Placental epithelial cell (primary cell): ENCODE measurements at places on chromosomes 6 and 20. TPM values are rescaled to one million over a fixed set of nuclear protein-coding genes. Genes with fewer than 3 reads are reported as not detected.

SLC35B3 gene
- total RNA-seq, result 27.4 and 31.4 TPM in 2 replicates

SLC44A4 gene
- total RNA-seq, result 0.11 TPM in 1 of 2 replicates, not detected in the other

FOXP4 gene
- total RNA-seq, result 3.5 and 4.6 TPM in 2 replicates

EYS gene
- not detected in 2 replicates for total RNA-seq

ARHGAP40 gene
- 15.1 and 16.5 TPM in 2 replicates for total RNA-seq

BPI gene
- total RNA-seq, result not detected in 2 replicates

KCNB1 gene
- total RNA-seq, result not detected in 2 replicates

PSMB9 gene
- 0.39 and 0.87 TPM in 2 replicates for total RNA-seq

MAN1A1 gene
- 2.2 and 8.2 TPM in 2 replicates for total RNA-seq

ZFP64 gene
- 11.4 and 14.3 TPM in 2 replicates for total RNA-seq

ME1 gene
- total RNA-seq, result 9.0 and 26.7 TPM in 2 replicates

CTCFL gene
- total RNA-seq, result under 0.01 TPM in 1 of 2 replicates, not detected in the other

UST gene
- 0.87 and 2.4 TPM in 2 replicates for total RNA-seq

TFAP2D gene
- not detected in 2 replicates for total RNA-seq

TP53INP2 gene
- total RNA-seq, result 2.4 and 4.0 TPM in 2 replicates

TGM3 gene
- not detected in 2 replicates for total RNA-seq

CLVS2 gene
- total RNA-seq, result 0.54 and 1.6 TPM in 2 replicates

BEND3 gene
- 4.6 and 4.7 TPM in 2 replicates for total RNA-seq

EDEM2 gene
- 31.8 and 49.0 TPM in 2 replicates for total RNA-seq

CAPN11 gene
- total RNA-seq, result not detected in 2 replicates

ADGB gene
- 0.39 TPM in 1 of 2 replicates, not detected in the other for total RNA-seq

LGSN gene
- total RNA-seq, result not detected in 2 replicates

AKAP7 gene
- total RNA-seq, result 1.4 and 11.0 TPM in 2 replicates

SSTR4 gene
- 0.43 and 3.5 TPM in 2 replicates for total RNA-seq

ARG1 gene
- not detected in 2 replicates for total RNA-seq

PRICKLE4 gene
- 0.65 and 5.5 TPM in 2 replicates for total RNA-seq

IL17A gene
- total RNA-seq, result not detected in 2 replicates

LPA gene
- not detected in 2 replicates for total RNA-seq

FGD2 gene
- total RNA-seq, result under 0.01 TPM in 1 of 2 replicates, not detected in the other

SLPI gene
- total RNA-seq, result 0.79 TPM in 1 of 2 replicates, not detected in the other

MUC21 gene
- not detected in 2 replicates for total RNA-seq

BMP2 gene
- 0.65 and 0.79 TPM in 2 replicates for total RNA-seq

ZNF512B gene
- total RNA-seq, result 15.3 and 15.6 TPM in 2 replicates
